NCI-H2029 treated with DMSO at 0.1 percent for 48 hours (cell line): ENCODE measurements at places on chromosomes 4 and X.

DNA sequence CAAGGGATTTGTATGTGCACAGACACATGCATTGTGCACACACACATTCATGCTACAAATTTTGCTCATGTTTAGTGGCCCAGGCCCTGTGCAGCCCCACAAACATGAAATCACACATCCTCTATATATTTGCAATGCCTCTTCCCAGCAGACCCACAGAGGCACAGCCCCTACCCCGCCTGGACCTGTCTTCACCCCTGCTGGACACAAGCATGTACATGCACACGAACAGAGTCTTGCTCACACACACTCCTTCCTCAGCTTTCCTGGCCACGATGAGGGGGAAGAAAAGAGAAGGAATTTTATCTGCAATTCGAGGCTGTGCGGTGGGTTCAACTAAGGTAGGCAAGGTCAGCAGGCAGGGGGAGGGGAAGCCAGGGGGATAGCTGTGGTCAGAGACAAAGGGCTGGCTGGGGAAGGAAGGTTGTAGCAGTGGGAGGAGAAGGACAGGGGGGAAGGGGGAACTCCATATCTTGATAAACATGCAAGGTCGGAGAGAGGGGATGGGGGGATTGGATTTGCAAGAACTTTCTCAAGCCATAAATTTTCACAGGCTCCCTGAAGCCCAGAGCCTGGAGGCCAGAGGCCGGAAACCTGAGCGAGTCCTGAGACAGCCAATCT, 156.4 kb downstream of the EFNB1 start:
- no peak for DNase-seq

DNA sequence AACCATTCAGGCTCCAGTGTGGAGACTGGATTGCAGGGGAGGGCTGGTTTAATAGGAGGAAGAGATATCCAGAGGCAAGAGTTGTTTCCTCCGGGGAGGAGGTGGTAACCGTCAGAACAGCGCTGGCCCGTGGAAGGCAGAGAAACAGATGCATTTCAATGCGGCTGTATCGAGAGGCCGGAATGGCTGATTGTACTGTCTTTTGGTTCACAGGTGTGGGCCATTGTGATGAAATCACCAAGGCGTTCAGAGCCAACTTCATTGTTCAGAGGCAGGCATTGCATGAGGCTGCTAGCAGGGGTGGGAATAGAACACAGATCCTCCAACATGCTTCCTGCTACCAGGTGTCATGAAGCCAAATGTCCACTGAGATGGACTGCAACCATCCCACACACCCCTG, 53.0 kb downstream of the SHOX start:
- no peak for DNase-seq

GRCh38 chrX:30538271-30538670, 39.3 kb downstream of the TASL start:
- no peak for DNase-seq

DNA sequence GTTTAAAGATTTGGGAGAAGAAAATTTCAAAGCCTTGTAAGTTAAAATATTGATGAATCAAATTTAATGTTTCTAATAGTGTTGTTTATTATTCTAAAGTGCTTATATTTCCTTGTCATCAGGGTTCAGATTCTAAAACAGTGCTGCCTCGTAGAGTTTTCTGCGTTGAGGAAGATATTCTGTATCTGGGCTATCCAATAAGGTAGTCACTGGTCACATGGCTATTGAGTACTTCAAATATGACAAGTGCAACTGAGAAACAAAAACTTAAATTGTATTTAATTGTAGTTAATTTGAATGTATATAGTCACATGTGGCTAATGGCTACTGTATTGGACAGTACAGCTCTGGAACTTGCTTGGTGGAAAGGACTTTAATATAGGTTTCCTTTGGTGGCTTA, 1.1 kb downstream of the ALB start:
- DNase-seq = no peak

- no peak for DNase-seq
These were observed 557.7 kb upstream of the TENM3 start for GRCh38 chr4:181685461-181685860.

DNA sequence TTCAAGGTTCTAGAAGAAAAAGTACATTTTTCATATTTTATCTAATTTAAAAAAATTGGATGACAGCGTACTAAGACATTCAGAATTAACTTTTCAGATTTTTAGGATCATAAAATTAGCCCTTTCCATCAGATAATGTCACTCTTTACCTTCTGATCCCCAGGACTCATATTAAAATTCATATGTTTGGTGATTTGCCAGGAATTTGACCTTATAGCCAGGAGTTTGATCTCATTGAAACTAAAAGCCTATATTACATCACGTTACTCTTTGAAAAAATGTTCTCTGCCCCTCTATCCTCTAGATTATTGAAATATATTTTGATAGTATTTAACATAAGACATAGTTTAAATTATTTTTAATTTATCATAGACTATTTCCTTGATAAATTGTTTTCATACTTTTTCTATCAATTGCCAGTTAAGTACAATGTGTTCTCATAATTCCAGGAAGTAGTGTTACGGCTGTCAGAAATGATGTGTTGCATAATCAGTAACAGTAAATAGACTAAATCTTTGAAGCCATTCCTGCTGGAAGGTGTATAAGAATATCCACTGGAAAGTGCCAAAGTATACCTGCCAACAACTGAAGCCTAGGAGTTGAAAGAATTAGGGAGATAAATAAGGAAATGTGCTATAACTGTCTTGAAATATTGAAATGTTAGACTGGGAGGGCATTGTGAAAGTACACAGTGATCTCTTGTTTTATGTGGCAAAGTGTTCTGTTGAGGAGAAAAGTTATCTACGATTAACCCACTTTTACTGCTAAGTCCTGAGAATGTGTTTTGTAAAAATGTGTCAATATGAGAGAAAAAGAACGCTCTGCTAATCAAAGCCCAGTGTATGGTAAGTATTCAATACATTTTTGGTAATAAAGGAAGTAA, 32.9 kb upstream of the PDGFC start:
- DNase-seq = no peak

DNA sequence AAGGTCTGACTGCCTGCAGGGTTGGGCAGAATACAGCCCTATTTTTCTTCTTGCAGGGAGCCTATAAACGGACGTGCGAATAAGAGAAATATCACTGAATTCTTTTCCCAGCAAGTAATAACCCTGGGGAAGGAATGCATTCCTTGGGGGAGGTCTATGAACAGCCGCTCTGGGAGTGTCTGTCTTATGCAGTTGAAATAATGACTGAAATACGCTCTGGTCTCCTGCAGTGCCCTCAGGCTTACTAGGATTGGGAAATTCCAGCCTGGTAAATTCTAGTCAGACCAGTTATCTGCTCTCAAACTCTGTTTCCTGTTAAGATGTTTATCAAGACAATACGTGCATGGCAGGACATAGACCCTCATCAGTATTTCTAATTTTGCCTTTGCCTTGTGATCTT, 72.1 kb upstream of the FAM241A start:
- no peak for DNase-seq

DNA sequence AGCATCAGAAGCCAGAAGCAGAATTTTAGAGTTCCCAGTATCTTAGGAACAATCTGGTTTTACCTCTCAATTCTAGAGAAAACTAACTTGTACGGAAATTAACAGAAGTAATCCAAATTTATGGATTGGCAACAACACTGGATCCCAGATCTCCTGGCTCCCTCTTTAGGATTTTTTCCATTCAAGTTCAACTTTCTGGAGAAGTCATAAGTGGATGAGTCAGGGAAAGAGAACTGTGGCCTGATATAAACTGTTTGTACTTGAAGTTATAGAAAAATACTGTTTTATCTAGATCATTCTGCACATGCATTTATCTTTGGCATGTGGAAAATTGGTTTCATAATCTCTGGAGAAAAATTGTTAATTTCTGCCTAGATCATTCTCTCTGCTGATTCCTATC, 380.4 kb downstream of the PCDH7 start:
- DNase-seq = no peak

GRCh38 chrX:141220342-141221008, 21.8 kb downstream of the SPANXC start:
- no peak for DNase-seq

GRCh38 chr4:117771647-117772337, 262.5 kb upstream of the NDST3 start:
- DNase-seq = no peak

GRCh38 chrX:41189156-41189555, 103.9 kb downstream of the USP9X start:
- no peak for DNase-seq

- no peak for DNase-seq
These were observed 82.9 kb upstream of the TMEM150C start for GRCh38 chr4:82644734-82645126.

DNA sequence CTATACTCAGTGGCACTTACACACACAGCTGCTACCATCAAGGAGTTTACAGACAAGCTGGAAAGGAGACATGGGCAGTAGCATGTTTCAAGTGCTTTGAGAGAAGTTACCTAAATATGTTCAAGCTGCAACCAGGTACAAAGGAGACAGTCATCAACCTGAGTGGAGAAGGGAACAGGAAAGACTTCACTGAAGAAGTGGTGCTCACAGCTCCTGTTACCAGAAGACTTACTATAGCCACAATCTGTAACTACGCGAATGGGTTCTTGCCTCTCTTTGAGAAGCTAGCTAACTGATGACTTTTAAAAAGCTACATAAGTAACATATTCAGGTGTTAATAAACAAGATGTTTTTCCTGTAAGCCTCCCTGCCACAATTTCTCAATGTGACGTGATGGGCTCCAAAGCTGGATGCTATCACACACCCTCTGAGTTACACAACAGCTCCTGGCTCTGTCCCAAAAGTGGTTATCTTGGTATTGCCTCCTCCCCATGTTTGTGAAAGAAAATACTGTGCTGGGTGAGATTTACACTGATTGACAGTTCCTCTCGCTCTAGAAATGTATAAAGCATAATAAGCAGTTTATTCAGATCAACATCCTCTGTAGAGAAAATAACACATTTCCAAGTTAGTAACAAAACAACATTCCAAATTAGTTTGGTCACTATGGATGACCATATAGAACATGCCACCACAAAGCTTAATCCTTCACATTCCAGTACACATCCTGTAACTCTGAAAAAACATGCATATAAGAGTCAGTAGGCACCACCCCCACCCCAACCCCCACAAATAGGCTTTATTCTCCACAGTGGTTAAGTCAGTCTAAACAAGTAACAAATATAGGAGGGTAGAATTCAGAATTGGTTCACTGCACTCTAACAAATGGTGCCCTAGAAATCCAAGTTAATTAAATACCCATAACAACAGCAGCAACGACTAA, 81.8 kb downstream of the FRYL start:
- DNase-seq = no peak

GRCh38 chr4:83022724-83023450, 12.1 kb upstream of the COPS4 start:
- no peak for DNase-seq

DNA sequence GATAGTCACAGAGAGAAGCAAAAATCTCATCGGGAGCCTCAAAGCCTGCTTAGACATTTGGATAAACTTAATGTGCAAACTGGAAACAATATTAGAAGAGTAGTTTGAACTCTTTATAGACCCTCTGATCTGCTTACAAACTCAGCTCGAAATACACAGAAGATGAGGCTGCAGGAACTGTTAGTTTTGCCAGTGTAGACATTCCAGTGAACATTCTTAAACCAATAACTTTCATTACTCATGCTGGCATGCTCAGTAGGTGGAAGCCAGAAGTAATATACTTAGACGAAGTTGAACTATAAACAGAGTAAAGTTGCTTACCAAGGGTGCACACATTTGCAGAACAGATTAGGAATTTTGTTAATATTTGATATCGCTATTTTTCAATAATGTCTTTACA, 303.5 kb downstream of the ANKRD50 start:
- DNase-seq = no peak

- no peak for DNase-seq
These were observed 203.7 kb downstream of the CFAP299 start for GRCh38 chr4:80539190-80539589.

- DNase-seq = no peak
These were observed 39.1 kb upstream of the NPFFR2 start for GRCh38 chr4:71992571-71993312.

DNA sequence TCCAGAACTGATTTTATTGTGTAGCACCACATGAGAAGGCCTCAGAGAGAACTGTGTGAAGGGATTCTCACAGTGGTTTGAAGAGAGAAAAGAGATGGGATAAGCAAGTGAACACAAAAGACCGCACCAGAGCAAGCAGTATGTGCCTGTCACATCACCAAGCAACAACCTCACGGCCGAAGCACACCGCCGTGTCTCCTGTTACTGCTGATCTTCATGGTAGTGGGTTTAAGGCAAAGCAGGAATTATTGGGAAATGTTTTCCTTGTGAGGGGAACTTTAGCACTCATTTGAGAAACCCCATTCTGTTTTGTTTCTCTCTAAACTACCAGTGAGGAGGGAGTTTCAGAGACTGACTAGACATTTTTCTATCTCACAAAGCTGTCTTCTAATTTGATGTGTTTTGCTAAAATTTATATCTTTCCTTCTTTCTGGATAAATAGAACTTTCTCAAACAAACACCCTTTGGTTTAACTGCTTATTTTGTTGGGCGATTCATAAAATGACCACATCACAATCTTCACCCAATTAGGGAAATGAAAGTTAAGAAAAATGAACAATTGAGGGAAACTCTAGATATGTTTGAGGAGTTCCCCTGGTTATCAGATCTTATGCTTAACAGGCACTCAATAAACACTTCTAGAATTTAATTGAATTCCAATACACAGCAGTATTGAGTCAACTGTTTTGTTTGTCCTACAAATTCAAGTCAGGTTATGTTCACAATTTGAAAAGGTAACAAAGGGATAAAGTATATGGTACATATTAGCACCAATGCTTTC, 16.5 kb downstream of the SH3KBP1 start:
- no peak for DNase-seq

- no peak for DNase-seq
These were observed 2.9 kb upstream of the ADH6 start for GRCh38 chr4:99221980-99222379.

GRCh38 chr4:181966104-181966551, 277.1 kb upstream of the TENM3 start:
- DNase-seq = no peak

GRCh38 chr4:89322671-89323070, 15.1 kb upstream of the GPRIN3 start:
- no peak for DNase-seq

GRCh38 chr4:70586841-70587240, 5.2 kb upstream of the AMBN start:
- no peak for DNase-seq

DNA sequence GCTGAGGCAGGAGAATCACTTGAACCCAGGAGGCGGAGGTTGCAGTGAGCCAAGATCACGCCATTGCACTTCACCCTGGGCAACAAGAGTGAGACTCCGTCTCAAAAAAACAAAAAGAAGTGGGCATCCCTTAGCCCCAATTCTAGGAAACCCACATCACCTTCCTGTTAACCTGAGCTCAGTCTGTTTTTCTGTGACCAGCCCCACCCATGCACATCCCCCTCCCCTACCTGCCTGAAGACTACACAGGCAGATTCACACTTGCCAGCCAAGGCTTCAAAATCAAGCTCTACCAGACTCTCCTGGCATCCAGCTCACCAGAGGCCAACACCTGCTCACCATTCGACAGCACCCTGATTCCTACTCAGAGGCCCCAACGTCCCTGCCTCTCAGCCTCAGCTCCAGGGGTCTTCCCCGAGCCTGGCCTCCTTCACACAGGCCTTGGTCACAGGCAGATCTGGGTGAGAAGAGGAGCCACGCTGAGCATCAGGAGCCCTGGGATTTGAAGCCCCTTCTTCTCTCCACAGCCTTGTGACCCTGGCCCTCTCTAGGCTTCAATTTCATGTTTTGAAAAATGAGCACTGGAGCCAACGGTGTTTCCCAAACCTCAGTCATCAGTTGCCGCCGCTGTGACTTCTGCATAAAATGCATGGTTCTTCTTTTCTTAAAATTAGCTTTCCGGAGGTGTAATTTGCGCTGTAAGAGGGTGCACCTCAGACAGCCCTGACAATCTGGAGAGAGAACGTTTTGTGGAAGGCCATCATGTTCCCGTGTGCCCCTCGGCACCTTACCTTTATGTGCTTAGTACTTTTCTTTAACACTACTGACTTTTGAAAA, 47.3 kb downstream of the JAKMIP1 start:
- DNase-seq = no peak
